ENCODE measurements at places on chromosomes 7 and 10. TPM values are rescaled to one million over a fixed set of nuclear protein-coding genes. Genes with fewer than 3 reads are reported as not detected.

Gene CD36
- 24.7 TPM for total RNA-seq

Gene HELLS
- 4.4 TPM for total RNA-seq

Gene CHRM2
- 44.5 TPM for total RNA-seq

Gene OPALIN
- not detected for total RNA-seq

Gene TUBAL3
- total RNA-seq: not detected

Gene PRSS2
- not detected for total RNA-seq

Gene SLC26A5
- total RNA-seq: not detected

Gene ZNF37A
- 9.5 TPM for total RNA-seq
